ENCODE measurements at places on chromosomes 1 and 21.

- no peak for ATAC-seq
Measured at GRCh38 chr21:30831194-30831765, 1.7 kb upstream of the KRTAP7-1 start.

- no peak for ATAC-seq
Measured at GRCh38 chr21:34184232-34184631, 110.9 kb downstream of the MRPS6 start.

GRCh38 chr1:147225193-147225730 is at the start of gene FMO5:
FMO5 (minus strand) TSS chr1:147225339; CDS start chr1:147225029, 310 bp downstream.
- ATAC-seq = peak; percentile 92

- ATAC-seq = no peak
Measured at GRCh38 chr1:187185389-187185788, 356.6 kb downstream of the PLA2G4A start.

DNA sequence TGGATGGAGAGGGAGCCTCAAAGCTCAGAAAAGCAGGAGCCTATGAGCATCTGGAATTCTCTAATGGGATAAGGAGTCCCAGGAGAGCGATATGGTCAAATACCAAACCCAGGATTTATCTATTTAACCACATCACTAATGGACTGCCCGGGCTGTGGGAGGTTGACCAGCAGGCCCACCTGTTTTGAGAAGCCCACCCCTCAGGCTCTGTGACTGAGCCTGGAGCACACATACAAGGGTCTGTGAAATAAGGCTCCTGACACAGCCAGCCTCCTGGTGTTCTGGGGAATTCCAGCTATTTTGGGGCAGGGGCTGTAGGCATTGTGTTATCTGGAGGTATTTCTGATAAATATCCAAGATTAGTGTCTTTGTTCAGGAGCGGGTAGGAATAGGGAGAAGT is 132.0 kb upstream of the C1orf21 start:
- ATAC-seq = no peak

DNA sequence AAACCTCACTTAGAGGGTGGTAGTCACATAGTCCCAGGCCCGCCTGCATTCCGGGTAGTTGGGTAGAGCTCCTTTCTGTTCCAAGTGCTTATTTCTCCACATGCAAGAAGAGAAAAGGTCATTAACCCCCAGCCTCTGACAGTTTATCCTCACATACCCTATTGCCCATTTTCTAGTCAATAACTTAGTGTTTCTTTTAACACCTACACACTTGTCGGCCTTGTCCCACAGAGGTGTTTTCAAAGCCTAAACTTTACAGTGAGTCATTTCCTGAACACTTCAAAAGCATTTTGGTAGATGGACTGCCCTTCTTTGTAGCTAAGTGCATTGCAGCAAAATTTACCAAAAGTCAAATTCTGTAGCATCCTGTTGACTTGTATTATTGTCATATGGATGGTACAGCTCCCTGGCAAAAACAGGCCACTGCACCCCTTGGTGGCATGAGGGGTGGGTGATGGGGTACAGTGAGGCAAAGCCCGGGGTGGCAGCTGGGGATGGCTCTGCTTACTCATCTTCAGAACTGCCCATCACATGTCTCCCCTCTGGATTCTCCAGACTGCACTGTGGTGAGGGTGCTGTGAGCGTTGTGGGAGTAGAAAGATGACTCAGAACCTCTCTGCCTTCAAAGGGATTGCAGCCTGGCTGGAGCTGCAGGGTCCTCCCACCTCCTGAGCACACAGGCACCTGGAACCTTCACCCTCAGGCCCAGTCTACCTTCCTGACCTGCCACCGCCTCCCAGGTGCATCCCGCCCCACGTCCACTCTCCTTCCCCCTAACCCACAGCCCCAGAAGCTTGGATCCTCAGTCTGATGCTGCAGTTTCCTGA is 45.8 kb upstream of the DMRTB1 start:
- ATAC-seq = no peak

DNA sequence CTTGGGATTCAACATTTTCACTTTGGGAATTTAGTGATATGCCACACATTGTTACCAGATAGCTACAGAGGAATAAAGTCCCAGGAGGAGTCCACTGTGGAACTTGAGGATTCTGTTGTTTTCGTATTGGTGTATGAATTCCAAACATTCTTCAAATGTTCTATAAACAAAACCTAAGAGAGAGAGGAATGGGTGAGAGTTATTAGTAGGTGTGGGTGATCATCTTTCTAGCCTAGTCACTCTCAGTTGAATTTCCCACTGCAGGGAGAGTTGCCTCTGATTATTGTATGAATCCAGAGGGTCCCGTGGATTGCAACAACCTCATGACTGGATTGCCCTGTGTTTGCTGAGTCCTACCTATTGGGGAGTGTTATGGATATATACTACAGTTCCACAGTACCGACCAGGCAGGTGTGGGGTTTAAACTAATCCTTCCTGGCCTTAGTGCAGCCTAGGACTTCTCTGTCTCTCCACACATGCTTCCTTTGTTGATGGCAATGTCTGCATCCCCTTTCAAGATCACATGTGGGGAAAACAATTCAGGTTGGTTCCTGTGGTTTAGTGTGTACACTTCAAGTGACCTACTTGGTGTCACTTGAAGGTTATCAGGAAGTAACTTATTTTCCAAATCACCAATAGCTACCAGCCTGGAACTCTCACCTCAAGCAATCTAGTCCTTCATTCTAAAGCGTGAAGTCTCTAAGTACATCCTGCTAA is 91.8 kb downstream of the ADCY10 start:
- ATAC-seq = no peak

GRCh38 chr1:202585590-202585933 is 124.7 kb downstream of the SYT2 start:
- ATAC-seq = no peak

GRCh38 chr1:12511128-12511484 is 106.9 kb downstream of the DHRS3 start:
- peak; percentile 10 for ATAC-seq

- no peak for ATAC-seq
Measured at GRCh38 chr1:162487241-162487640, 10.4 kb upstream of the UHMK1 start.

DNA sequence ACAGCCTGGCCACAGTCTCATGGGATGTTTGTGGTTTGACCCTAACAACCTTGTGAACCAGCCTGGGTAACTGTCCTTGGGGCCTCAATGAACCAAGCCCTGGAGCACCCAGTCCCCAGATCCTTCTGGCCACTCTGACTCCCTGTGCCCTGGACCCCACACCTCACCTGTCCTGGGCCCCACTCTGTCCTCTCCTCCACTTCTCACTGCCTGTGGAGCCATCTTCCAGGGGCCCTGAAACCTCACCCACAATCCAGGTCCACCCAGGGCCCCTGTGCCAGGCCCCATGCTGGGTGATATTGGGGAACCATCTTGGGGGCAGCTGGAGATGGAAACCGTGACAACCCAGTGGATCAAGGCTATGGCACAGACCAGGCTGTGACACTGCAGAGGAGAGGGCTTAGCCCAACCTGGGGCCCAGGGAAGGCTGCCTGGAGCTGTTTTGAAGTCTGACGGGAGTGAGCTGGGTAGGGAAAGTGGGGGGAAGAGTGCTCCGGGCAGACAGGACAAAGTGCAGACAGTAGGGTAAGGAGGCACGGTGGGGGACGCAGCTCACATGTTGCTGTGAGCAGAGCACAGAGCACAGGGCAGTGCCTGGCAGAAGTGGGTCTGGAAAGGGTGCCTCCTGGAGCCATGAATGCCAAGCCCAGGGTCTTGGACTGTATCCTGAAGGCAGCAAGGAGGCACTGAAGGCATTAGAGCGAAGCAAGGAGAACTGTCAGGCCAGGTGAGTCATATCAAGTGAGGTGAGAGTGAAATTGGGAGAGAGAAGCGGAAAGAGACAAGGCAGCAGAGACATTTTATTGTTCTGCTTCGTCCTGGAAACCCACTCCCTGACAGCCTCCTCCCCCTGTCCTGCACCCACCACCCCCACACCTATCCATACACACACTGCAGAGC is 12.1 kb upstream of the LRP8 start:
- ATAC-seq = no peak
